Ammon's horn (tissue), 1 donor: ENCODE measurements at places on chromosomes 7 and 10.
A peak's percentile ranks its signal among the peaks of the same experiment; 100 is the strongest.

GRCh38 chr10:130394832-130395231 is 258.6 kb downstream of the GLRX3 start:
- no peak for DNase-seq

DNA sequence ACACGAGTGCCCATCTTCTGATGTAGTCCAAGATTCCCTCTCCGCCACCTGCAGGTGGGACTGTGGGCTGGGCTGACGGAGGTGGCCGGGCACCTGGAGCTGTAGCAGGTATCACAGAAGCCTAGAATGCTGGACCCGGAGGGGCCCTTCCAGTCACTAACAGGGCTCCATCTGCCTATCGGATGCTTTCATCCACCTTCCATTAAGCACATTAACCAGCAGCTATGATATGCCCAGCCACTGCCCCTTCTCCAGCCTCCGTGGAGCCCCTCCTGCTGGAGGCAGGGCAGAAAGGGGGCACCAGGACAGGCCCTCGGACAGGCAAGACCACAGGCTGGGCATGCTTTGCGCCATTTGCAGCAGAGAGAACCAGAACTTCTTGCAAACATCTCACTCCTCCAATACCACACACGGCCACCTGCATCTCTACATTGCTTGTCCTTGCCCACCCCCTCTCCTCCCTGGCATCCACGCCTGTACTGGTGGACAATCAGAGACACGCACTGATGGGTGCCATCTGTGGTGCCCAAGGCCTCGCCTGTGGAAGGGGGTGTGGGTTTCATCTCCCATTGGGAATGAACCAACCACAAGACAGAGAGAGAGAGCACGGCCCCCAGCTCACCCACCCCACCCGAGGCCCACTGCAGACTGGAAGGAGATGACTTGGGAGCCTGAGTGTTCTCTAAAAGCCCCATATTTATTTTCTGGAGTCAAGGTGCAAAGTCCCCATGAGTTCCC is 16.8 kb downstream of the PRKAG2 start:
- no peak for DNase-seq

- no peak for DNase-seq
Measured at GRCh38 chr7:39313974-39314373, 252.2 kb upstream of the YAE1 start.

- DNase-seq: no peak
Measured at GRCh38 chr10:107160866-107161265, 3.6 kb downstream of the SORCS1 start.

GRCh38 chr7:117401293-117402002 is 25.8 kb downstream of the ASZ1 start:
- no peak for DNase-seq

- no peak for DNase-seq
Measured at GRCh38 chr7:42460933-42461332, 223.9 kb upstream of the GLI3 start.

DNA sequence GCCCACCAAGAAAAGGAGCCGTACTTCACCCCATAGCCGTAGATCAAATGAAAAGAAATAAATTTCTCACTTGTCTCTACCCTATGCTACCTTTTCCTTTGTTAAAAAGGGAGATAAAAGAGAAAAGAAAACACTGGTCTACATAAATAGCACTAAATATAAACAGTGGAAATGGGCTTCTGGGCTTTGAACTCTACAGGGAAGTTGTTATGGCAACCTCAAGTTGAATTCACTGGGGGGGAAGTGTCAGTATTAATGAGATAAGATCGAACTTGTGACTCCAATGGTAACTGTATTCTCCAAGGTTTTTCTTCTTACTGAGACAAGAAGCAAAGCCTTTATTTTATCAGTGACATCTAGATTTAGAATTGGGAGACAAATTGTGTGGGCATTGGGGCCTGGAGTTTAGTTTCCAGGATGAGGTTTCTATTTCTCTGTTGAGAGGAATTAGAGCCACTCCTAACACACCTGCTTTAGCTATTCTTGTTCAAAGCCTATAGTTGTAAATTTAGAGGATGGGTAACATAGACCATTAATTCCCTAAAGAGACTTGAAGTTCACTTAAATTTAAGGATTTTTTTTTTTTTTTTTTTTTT is 604.3 kb upstream of the GALNT17 start:
- DNase-seq: no peak

- no peak for DNase-seq
Measured at GRCh38 chr7:92972441-92972840, 136.1 kb upstream of the CDK6 start.

GRCh38 chr7:108010377-108010776 is 7.4 kb upstream of the LAMB1 start:
- DNase-seq: no peak

DNA sequence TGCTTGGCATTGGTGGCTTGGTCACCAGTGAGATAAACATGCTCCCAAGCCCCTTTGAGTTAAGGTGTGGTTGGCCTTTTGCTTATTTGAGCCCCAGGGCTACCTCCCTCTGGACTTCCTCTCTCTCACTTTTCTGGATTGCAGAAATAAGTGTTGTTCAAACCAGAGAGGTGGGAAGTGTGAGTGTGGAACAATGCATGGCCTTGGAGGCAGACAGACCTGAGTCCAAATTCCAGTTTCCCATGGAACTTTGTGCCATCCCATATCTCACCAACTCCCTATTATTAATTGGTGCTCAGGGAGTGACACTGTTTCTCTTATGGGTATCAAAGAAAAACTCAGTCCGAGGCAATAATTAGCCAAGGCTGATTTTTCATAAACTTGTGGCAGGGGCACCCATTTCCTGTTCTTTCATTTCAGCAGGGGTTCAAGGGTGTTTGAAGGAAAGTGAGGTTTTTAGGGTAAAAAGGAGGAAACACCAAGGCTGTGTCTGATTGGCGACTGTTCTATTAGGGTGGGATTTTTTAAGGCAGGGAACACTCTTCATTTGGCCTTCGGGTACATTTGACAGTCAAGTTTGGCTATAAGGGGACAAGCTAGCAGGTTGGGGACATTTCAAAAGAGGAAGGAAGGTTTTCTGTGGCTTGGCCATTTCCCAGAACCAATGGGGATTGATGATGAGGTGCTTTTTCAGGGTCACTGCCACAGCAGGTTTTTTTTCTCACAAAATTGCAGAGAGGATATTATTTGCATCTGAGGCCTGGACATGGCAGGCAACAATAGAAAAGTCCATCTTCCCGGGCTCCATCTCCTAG is 148.8 kb upstream of the NPY start:
- DNase-seq: no peak

- DNase-seq: no peak
Measured at GRCh38 chr7:74454925-74455288, 1.2 kb downstream of the GTF2IRD1 start.

DNA sequence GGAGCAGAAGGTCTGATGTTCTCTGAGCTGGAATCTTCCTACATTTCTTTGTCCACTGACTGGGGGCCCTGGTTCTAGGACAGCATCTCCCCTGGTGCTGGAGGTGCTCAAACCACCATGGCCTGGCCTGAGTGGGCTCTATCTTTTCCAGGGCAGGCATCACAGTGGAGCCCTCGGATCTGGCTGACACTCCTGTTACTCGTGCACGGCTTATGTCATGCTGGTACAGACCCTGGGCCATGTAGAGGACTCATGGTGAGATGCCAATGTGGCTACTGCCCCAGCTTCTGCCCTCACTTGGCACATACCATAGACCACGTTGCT is 96.0 kb downstream of the HIPK2 start:
- DNase-seq: no peak

DNA sequence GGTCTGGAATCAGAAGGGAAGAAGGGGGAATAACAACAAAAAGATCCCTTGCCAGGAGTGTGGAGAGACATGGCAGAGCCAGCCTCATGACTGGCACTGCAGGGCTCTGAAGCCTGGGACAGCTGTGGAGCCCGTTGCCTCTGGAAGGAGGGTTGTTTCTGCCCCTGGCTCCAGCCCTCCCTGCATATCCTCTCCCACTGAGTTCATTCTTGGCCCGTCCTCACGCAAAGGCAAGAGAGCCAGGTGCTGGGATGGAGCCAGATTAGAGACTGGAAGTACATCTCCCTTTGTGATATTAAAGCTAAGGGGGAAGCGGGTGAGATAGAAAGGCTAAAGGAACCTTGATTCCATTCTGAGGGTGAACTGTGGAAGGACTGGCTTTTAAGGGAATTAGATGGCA is 141.5 kb upstream of the NPVF start:
- DNase-seq: no peak

- DNase-seq: peak; percentile 48
Measured at GRCh38 chr10:6279540-6280267, 77.0 kb downstream of the PFKFB3 start.

- no peak for DNase-seq
Measured at GRCh38 chr7:71009636-71010035, 122.3 kb upstream of the GALNT17 start.

DNA sequence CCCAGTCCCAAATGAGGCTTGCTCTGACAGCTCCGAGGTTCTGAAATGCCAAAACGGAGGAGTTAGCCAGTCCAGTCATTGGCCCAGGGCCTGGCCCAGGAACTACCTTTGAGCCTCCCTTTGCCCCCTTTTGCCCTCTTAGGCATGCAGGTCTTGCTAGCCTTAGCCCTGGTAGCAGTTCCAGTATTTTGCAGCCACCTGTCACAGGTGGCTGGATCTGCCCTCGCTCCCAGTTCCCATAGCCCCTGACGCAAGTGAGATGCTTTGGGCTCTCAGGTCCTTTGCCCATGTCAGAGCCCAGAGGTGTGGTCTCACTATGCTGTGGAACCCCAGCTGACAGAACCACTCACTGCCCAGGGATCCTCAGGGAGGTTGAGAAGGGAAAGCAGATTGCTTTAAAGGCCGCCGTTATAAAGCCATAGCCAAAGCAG is 42.0 kb downstream of the GPRIN2 start:
- no peak for DNase-seq
